Tibial artery (tissue), 4 donors: ENCODE measurements at places on chromosomes 12 and 14.

DNA sequence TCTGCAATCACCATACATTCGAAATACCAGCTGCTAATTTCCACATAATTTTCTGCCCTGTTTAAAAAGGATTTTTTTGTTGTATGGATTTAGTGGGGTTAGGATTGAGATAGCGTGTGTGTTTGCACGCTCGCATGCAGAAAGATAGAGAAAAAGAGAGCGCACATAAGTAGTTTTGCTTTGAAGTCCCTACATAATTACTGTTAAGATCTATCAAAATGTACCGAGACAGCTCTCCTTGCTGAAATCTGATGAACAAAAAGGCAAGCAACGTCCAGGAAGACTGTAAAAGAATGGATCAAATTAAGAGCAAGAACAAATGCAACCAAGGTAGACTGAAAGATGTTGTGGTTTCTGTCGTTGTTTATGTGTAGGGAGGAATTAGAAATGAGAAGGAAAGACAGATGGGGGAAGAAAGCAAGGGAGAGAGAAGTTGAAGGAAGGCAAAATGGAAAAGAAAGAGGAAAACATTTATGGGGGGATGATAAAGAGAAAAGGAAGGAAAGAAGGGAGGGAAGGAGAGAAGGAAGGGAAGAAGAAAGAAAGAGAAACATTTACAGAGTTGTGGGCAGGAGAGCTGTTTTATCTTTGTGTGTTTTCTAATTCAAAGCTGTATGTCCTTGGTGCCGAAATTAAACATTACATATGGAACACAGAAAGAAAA, 522.3 kb downstream of the MED13L start:
- H3K27me3 ChIP-seq = no peaks in the 10 kb centered on the region
- no peak for DNase-seq
- no peak overlapping the region for H3K4me3 ChIP-seq
- no peak overlapping the region for H3K27ac ChIP-seq

DNA sequence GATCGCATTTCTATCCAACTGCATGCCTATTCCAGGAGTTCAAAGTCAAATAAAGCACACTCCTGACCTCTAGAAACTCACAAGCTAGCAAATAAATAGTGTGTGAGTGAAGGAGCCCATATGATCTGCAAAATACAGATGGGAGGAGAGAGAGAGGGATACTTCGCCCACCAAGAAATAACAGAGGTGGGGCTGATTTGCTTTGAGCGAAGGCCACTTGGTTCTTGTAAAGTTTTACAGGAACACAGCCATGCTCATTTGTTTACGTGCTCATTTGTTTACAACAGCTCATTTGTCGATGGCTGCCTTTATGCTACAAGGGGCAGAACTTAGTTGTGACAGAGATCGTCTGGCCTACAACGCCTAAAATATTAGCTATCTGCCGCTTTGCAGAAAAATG, 63.4 kb upstream of the GPATCH2L start:
- H3K27ac ChIP-seq = no peak overlapping the region
- DNase-seq = no peak
- peaks cover 22% of the 10 kb centered on the region for H3K36me3 ChIP-seq

GRCh38 chr14:95660651-95661515, 25.3 kb upstream of the TCL1B start:
- H3K4me1 ChIP-seq = no peaks in the 10 kb centered on the region
- DNase-seq = no peak
- H3K27ac ChIP-seq = no peak overlapping the region
- no peaks in the 10 kb centered on the region for H3K36me3 ChIP-seq
- no peak overlapping the region for H3K4me3 ChIP-seq
- H3K27me3 ChIP-seq = no peaks in the 10 kb centered on the region

DNA sequence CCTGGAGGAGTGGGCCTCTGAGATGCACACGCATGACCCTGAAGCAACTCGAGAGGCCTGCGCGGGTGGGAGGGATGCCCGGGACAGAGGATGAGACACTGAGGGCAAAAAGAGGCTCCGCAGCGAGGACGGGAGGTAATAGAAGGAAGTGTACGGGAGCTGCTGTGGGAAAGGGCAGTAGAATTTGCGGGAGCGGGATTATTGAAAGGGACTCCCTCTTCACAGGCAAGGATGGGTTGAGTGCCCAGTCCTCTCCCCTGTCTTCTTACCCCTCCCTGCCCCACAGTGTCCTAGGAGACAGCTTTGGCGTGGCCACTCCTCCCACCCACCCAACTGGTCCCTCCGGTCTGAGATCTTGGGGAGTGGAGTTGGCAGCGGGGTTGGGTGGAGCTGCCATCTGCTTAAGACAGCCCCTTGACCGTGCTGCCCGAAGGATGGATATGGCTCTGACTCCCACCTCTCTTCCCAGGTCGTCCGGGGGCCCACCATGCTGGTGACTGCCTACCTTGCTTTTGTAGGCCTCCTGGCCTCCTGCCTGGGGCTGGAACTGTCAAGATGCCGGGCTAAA, 15.7 kb upstream of the ESPL1 start:
- H3K27ac ChIP-seq = peak overlapping the region; percentile 93
- peaks cover 42% of the 10 kb centered on the region for H3K36me3 ChIP-seq
- H3K4me3 ChIP-seq = peak overlapping the region; percentile 94
- DNase-seq = no peak

DNA sequence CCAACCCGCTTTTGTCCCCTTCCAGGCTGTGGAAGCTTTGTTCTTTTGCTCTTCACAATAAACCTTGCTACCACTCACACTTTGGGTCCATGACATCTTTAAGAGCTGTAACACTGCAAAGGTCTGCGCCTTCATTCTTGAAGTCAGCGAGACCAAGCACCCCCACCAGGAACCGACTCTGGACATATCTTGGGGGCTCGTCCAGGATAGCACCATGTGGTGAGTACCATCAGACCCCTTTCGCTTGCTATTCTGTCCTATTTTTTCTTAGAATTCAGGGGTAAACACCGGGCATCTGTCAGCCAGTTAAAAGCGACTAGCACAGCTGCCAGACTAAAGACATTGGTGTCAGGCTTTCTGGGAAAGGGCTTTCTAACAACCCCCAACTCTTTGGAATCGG, 137.6 kb upstream of the PPFIA2 start:
- H3K27me3 ChIP-seq = no peaks in the 10 kb centered on the region
- H3K36me3 ChIP-seq = no peaks in the 10 kb centered on the region
- no peak overlapping the region for H3K27ac ChIP-seq
- H3K4me1 ChIP-seq = no peaks in the 10 kb centered on the region
- H3K4me3 ChIP-seq = no peak overlapping the region
- DNase-seq = no peak

DNA sequence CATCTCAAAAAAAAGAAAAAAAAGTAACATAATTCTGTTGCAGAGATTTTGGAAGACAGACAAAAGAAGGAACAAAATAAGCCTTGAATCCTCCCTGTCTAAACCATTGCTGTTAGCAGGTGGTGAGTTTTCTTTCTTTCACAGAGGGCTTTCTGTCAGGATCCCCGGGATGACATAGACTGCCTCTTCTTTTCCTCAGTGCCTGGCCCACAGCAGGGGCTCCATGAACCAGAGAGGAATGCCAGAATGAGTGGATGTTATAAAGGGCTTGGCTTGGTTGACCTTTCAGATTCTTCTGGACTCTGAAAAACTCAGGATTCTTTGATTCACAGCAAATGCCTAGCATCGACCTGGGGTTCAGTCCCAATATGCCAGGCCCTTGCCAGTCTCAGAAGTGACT, 45.8 kb upstream of the CORO1C start:
- no peaks in the 10 kb centered on the region for H3K36me3 ChIP-seq
- DNase-seq = no peak
- H3K4me3 ChIP-seq = no peak overlapping the region
- H3K4me1 ChIP-seq = peaks cover 6% of the 10 kb centered on the region
- H3K27ac ChIP-seq = peak overlapping the region; percentile 10

DNA sequence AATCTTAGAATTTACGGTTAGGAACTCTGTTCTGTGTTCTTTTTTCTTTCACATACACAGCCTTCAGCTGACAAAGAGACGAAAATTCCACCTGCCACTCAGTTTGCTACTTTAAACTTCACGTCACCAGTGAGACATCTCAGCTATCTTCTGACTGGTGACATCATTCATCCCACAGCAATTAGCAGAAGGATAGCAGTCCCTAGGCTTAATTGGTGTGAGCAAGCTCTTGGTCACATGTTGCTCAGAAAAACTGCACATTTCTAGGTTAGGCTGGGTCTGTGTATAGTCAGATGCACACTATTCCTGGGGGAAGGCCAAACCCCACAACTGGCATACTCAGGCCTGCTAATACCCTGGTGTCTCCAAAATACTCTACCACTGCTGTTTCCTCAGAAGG, 23.9 kb downstream of the SLC7A7 start:
- H3K4me3 ChIP-seq = no peak overlapping the region
- H3K4me1 ChIP-seq = no peaks in the 10 kb centered on the region
- DNase-seq = no peak
- no peaks in the 10 kb centered on the region for H3K36me3 ChIP-seq
- no peaks in the 10 kb centered on the region for H3K27me3 ChIP-seq

DNA sequence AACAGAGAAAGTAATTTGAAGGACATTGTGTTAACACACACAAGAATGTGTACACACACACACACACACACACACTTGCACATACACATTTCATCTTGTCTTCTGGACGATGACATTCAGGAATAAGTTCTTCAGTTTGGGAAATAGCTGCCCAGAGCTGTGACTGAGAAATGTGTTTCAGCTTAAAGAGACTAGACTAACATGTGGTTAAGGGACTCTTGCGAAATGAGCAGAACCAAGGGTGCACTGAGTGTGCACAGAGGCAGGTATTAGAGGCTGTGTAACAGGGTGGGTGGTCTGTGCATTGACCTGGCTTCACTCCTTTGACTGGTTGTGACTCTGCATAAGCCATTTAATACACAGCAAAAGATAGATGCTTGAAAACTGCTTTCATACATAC, 29.4 kb upstream of the KCNA5 start:
- DNase-seq = no peak
- H3K27me3 ChIP-seq = no peaks in the 10 kb centered on the region
- no peaks in the 10 kb centered on the region for H3K4me1 ChIP-seq
- no peak overlapping the region for H3K27ac ChIP-seq

DNA sequence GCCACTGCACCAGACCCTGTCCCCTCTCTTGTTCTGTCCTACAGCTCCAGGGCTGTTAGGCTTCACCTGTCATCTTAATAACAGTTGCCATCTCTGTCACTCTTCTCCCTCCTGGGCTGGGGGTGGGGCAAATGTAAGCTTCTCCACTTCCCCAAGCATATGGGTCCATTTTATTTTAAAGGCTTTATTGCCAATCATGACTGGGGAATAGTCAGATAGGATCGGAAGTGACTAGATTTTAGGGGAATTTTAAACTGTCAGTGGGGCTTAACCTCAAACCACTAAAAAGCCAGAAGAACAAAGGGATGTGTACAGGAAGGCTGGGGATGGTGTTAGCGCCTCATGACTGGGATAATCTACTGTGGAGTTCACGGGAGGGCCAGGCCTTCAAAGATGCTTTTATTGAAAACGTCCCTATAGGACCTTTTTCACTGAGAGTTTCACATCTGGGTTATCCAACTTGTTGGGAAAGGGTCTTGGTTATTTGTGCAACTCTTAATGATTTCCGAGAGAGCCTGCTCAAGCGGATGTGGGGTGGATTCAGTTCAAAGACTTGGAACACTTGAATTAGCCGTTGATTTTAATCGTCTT, 41.6 kb downstream of the CHST11 start:
- peaks cover 4% of the 10 kb centered on the region for H3K4me1 ChIP-seq
- no peaks in the 10 kb centered on the region for H3K36me3 ChIP-seq
- DNase-seq = no peak
- no peak overlapping the region for H3K27ac ChIP-seq

GRCh38 chr12:57320639-57321038, 69.7 kb upstream of the STAC3 start:
- H3K27ac ChIP-seq = no peak overlapping the region
- H3K4me1 ChIP-seq = no peaks in the 10 kb centered on the region
- no peaks in the 10 kb centered on the region for H3K27me3 ChIP-seq
- H3K36me3 ChIP-seq = no peaks in the 10 kb centered on the region

- no peak overlapping the region for H3K4me3 ChIP-seq
- H3K27me3 ChIP-seq = no peaks in the 10 kb centered on the region
- DNase-seq = no peak
- H3K27ac ChIP-seq = no peak overlapping the region
These were observed 106.8 kb downstream of the ESR2 start for GRCh38 chr14:64187331-64187730.

GRCh38 chr12:122350141-122350848, 72.2 kb downstream of the CLIP1 start:
- H3K27me3 ChIP-seq = no peaks in the 10 kb centered on the region
- peaks cover 12% of the 10 kb centered on the region for H3K4me1 ChIP-seq
- H3K4me3 ChIP-seq = no peak overlapping the region
- H3K36me3 ChIP-seq = peaks cover 80% of the 10 kb centered on the region
- DNase-seq = peak; percentile 38
- H3K27ac ChIP-seq = peak overlapping the region; percentile 53

- no peak for DNase-seq
- no peaks in the 10 kb centered on the region for H3K27me3 ChIP-seq
- no peak overlapping the region for H3K4me3 ChIP-seq
- no peaks in the 10 kb centered on the region for H3K4me1 ChIP-seq
- no peak overlapping the region for H3K27ac ChIP-seq
These were observed 220.2 kb upstream of the BTG1 start for GRCh38 chr12:92365836-92366235.
